ENCODE measurements at places on chromosomes 1 and 21. TPM values are rescaled to one million over a fixed set of nuclear protein-coding genes. Genes with fewer than 3 reads are reported as not detected.

GRCh38 chr1:18581420-18581880 is 49.2 kb upstream of the PAX7 start:
- no peak overlapping the region for H3K4me3 ChIP-seq
- H3K27me3 ChIP-seq, result no peaks in the 10 kb centered on the region
- H3K27ac ChIP-seq, result no peak overlapping the region
- no peaks in the 10 kb centered on the region for H3K36me3 ChIP-seq
- peak; percentile 41 for DNase-seq

DNA sequence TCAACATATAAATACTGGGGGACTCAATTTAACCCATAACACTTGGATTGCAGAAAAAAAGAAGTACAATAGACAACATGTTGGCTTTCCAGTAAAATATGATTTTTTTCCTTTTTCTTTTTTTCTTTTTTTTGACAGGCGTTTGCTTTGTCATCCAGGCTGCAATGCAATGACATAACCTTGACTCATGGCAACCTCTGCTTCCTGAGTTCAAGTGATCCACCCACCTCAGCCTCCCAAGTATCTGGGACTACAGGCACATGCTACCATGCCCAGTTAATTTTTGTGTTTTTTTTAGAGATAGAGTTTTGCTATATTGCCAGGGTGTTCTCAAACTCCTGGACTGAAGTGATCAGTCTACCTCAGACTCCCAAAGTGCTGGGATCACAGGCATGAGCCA is 1512.0 kb upstream of the PRMT6 start:
- no peak overlapping the region for H3K27ac ChIP-seq
- H3K27me3 ChIP-seq, result no peaks in the 10 kb centered on the region
- no peak overlapping the region for H3K4me3 ChIP-seq
- no peaks in the 10 kb centered on the region for H3K36me3 ChIP-seq
- DNase-seq, result peak; percentile 59

DNA sequence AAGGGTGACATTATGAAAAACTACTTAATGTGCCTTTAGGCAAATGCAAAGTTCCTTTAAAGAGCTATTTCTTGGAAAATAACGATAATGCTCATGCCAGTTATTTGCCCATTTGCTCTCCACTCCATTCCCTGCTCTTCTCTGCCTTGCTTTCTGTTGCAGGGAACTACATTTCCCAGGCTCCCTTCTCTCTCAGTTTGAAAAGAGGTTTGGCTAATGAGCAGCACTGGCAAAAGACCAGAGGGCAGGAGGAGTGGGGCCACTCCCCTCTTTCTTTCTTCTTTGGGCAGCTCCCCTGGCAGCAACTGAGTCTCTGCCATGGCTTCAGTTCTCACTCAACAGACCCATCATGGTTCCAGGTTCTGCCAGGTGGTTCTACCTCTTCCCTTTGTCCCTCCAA is 130.5 kb downstream of the RWDD3 start:
- no peaks in the 10 kb centered on the region for H3K36me3 ChIP-seq
- no peak overlapping the region for H3K27ac ChIP-seq
- H3K4me1 ChIP-seq, result no peaks in the 10 kb centered on the region
- no peak overlapping the region for H3K4me3 ChIP-seq
- H3K27me3 ChIP-seq, result peaks cover 71% of the 10 kb centered on the region

DNA sequence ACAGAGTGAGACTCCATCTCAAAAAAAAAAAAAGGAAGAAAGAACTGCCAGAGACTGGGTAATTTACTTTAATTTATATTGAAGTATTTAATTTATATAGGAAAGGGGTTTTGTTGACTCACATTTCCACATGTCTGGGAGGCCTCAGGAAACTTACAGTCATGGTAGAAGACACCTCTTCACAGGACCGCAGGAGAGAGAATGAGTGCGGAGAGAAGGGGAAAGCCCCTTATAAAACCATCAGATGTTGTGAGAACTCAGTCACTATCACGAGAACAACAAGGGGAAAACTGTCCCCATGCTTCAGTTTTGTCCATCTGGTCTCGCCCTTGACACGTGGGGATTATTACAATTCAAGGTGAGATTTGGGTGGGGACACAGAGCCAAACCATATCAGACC is 25.8 kb upstream of the PPP1R8 start:
- H3K27ac ChIP-seq, result no peak overlapping the region
- DNase-seq, result no peak
- 0 out of 2 replicates have a peak, but pooled peaks cover 6% of the 10 kb centered on the region for H3K36me3 ChIP-seq
- H3K4me1 ChIP-seq, result no peaks in the 10 kb centered on the region
- no peaks in the 10 kb centered on the region for H3K27me3 ChIP-seq

DNA sequence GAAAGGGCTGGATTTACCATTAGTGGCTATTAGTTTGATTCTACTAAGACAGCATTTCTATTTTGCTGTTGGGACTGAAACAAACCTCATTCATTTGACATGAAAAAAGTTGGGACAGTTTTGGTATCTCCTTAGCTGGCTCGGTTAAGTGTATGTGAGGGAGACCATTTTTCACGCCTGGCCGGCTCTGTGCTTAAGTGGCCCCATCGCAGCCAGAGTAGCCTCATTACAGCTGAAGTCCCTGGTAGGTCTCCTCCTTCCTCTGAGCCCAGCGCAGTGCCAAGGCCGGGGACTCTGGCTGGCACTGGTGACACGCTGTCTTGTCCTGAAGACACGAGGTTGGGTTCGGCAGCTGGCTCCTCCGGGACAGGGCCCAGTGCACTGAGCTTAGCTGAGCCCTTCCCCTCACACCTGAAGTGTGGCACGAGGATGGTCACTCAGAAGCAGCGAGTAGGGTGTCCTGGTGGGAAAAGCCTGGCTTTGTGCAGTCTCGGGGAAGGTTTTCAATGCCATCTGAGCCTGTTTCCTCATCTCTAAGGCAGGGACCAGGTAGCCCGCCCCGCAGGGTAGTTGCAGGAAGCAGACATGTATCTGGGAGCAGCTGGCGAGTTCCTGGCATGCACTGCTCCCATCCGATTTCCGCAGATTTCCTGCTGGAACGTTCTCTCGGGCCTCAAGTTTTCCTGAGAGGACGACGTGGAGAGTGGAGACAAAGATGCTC is 196.5 kb downstream of the DYRK1A start:
- peaks cover 22% of the 10 kb centered on the region for H3K4me1 ChIP-seq
- peak overlapping the region; percentile 98 for H3K27ac ChIP-seq
- H3K4me3 ChIP-seq, result peak overlapping the region; percentile 70

NBPF20 gene
- 5.2 TPM for total RNA-seq

GBP2 gene
- 1.6 TPM for total RNA-seq

Measured in PC-3 (cell line).